ENCODE measurements at places on chromosomes 3 and 15.

DNA sequence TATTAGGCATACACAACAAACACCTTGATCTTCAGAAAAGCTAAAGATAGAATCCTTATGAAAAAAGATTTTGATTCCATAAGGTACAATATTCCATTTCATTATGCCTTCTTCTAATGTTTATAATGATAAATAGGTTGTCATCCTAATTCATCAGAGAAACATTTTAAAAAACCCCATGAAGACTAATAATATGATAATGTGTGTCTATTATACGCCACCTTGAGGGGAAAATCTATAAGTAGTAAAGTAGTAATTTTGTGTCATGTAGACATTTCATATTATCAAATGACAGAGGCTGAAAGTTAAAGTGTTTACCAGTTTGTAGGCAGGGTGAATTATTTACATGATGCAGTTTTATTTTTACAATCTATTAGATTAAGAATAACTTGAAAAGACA is 524.3 kb downstream of the GBE1 start:
- no peak for DNase-seq

DNA sequence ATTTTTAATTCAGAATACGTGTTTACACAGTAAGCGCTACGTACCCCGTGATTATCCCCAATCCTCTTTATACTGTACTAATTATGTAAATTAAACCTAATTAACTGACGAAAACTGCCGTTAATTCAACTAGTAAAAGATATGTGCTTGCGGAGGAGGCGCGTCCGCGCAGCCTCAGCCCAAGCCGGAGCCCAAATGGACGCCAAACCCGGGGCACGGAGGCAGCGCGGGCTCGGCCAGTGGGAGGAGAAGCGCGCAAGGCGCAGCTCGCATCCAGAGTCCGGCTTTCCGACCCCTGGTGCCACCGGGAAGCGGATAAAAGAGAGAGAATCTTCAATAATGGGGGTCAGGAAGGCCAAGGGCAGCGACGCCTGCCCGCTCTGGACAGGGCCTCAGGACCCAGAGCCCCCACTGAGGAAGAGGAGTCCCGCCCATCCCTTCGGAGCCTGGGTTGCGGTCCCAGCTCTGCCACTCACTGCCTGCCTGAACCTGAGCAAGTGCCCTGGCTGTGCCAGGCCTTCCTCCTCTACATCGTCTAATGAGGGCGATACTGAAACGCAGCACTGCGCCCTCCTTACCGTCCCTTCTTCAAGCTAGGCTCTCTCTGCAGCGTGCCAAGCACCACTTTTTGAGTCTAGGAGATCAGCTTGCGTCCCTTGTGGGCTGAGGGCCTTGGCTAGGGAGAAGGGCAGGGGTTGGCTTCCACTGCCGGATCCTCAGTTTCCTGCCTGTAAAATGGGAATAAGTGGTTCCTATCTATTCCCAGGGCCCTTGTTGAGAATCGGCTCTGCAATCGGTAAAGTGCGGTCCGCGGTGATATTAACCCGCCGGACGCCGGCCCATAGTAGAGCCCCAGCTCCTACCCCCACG is 5.0 kb upstream of the SKOR1 start:
- DNase-seq, result no peak

DNA sequence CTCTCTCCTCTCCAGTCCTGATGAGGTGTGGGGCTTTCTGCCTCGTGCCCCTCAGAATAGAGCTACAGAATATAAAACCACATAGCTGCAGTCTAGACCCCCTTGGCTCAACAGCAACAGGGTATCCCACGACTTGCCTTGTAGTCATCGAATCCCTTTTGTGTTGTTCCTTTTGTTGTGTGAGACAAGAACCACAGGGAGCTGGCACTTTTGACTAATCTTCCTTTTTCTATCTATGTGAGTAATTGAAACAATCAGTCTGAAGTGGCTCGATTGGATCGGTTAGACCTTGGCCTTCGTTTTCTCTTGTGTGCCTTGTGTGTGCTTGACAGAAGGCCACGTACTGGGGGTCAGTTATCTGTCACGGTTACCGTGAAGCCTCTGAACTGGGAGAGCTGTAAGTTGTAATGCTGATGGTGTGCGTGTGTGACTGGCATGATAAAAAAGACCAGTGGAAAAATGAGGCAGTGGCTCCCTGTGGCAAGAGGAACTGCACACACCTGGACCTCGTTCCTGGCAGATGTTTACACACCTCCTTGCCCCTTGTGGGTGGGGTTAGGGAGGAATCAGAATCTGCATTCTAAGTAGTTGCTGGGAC is 23.2 kb upstream of the IQCF6 start:
- DNase-seq, result no peak

- no peak for DNase-seq
These were observed 21.6 kb downstream of the ARHGAP31 start for GRCh38 chr3:119315600-119316312.

GRCh38 chr3:170128977-170129431 is 52.5 kb downstream of the PHC3 start:
- DNase-seq, result no peak

GRCh38 chr3:138609898-138610266 is 1.3 kb downstream of the FAIM start:
- no peak for DNase-seq

- DNase-seq, result no peak
These were observed 15.2 kb downstream of the TPM1 start for GRCh38 chr15:63057468-63058345.

GRCh38 chr3:160735826-160736225 is 20.2 kb upstream of the PPM1L start:
- DNase-seq, result no peak

DNA sequence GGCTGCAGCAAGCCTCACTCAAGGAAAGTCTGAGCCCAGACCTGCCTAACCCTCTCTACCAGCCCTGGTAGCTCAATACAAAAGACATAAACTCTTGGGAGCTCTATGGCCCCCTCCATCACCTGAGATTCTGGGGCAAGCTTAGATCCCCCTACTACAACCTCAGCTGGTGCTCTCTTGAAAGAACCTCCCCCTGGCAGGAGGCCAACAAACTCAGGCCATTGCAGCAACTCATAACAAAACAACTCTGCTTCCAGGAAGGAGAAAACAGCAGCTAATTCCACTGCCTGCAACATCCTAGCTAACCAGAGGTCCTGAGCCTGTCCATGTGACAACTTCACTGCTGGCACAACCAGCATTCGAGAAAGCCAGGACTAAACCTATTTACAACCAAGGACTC is 169.2 kb downstream of the ROBO1 start:
- DNase-seq, result no peak

GRCh38 chr15:42121021-42121420 is 26.7 kb upstream of the PLA2G4D start:
- no peak for DNase-seq

GRCh38 chr15:28886431-28887338 is 911 bp downstream of the APBA2 start:
- no peak for DNase-seq

DNA sequence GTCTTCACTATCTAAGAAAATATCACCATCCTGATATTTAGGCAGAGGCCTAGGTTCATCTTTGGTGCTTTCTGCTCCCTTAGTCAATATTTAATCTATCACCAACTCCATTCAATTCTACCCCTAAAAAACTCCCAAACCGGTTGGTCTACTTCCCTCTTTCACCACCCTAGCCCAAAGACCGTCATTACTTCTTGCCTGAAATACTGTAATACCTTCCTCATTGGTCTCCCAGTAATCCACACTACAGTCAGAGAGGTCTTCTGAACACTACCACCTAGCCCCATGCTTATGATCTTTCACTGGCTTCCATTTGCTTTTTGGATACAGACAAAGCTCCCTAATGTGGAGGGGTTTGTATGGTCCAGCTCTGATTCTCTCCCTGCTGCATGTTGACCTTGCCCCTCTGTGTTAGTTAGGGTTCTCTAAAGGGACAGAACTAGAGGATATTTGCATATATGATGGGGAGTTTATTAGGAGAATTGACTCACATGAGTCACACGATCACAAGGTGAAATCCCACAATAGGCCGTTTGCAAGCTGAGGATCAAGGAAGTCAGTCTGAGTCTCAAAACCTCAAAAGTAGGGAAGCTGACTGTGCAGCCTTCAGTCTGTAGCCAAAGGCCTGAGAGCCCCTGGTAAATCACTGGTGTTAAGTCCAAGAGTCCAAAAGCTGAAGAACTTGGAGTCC is 36.4 kb upstream of the ATP2C1 start:
- no peak for DNase-seq

DNA sequence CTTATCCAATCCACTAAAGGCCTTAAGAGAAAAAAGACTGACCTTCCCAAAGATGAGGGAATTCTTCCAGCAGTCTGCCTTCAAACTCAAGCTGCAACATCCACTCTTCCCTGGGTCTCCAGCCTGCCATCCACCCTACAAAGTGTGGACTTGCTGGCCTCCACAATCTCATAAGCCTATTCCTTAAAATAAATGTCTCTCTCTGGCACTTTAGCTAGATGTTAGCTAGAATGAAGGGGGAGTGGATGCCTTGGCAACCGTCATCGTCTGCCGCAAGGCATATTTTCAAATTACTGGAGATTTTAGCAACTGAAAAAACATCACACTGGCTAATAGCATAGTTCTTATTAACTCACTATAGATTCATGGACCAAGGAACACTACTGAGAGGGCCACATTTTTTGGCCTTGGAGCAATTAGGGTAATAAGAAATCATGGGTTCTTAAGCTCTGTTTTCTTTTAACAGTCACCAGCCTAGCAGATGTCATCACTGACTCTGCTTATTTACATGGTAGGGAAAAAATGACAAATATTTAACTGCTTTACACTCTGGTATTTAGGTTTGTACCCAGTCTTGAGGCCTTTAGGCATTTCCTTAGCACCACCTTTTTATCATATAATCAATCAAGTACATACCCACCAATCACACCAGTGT is 245.3 kb downstream of the MYRIP start:
- no peak for DNase-seq

- DNase-seq, result no peak
These were observed 35.9 kb upstream of the MRPS22 start for GRCh38 chr3:139307601-139308555.

GRCh38 chr3:123571264-123571972 is 13.4 kb downstream of the HACD2 start:
- DNase-seq, result no peak

- DNase-seq, result no peak
These were observed 33.6 kb downstream of the TMEM45A start for GRCh38 chr3:100525753-100526612.

DNA sequence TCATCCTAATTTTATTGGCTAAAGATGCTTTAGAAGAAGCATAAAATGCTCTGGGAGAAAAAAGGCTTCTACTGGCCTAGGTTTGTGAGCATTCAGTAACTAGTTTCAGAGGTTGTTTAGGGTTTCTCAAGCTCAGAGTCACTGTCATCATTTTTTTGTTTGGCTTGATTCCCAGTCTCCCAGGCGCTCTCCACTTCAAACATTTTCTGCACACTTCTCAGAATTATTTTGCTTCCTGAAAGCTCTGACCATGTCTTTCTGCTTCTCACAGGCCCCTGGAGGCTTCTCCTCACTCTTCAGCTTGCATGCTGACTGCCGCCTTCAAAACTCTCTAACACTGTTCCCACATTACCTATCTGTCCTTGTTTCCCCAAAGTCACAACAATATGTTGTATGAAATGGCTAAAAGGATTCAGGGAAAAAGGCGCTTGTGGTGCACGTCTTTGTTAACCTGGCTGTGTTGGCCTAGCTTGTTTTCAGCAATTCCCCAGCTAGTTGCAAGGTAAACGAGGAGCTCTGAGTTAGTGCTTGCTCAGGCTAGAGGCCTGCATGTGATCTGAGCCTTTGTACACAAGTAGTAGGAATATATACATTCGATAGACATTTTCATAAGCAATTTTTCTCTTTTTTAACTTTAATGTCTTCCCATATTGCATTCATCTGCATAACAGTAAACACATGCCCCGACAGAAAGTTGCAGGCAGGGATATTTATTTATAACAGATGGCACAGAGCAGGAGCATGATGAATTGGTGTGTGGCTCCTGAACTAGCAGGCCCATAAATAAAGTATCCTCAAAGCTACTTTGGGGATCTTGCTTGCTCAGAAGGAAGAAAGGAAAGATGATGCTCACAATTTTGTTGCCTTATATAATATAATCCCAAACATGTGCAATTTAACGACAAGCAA is 129.2 kb upstream of the DPH6 start:
- DNase-seq, result no peak

DNA sequence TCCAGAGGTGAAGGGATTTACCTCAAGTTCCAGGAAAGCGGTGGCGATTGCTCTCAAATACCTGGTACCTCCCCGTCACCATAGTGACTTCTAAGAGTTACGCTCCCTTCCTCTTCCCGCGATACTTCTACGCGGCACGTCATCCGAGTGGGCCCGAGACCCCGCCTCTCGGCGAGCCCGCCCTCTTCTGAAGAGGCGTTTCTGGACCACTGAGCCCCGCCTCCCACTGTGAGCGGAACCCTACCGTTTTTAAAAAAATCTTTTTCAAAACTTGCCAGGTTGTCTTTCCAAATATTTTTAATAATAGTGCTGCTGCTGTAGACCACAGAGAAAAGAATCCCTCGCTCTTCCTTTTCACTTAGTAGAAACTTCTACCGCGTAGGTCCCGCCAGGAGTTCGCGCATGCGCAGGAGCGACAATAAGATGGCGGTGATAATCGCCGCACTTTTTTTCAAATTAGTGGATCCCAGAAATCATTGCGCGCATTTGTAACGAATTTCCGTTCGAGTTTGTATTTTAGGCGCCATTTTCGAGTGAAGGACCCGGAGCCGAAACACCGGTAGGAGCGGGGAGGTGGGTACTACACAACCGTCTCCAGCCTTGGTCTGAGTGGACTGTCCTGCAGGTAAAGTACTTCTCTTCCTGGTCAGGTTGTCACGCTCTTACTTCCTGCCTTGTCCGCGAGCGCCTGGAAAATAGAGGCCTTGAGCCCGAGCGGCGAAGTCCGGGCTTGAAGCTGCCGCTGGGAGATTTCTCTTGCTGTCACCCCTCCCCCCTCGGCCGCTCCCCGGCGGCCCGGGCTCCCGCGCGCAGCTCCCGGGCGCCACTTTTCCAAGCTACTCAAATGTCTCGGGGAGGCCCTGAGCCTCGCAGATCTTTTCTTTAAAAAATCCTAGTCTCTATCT is at the start of the genes IFT80 and SMC4:
TSS of gene IFT80 (minus strand) at position 101 of the 905 bp plus-strand sequence. CDS start 14,625 bp downstream, outside the sequence.
TSS of gene SMC4 (plus strand) at position 526 of the 905 bp plus-strand sequence. CDS start 1,177 bp downstream, outside the sequence.
- DNase-seq, result peak; percentile 95

- DNase-seq, result no peak
These were observed 738.4 kb upstream of the ALCAM start for GRCh38 chr3:104628185-104628789.

DNA sequence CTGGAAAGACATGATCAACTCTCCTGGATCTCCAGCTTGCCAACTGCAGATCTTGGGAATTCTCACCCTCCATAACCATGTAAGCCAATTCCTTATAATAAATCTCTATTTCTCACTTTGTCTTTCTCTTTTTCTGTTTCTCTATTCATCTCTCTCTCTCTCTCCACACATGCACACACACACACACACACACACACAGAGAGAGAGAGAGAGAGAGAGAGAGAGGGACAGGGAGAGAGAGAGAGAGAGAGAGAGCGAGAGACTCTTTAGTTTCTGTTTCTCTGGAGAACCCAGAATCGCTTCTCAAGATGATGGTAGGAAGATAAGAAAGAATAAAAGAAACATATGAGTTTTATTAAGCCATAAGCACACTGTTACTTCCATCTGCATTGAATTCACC is 111.9 kb downstream of the BCHE start:
- no peak for DNase-seq

GRCh38 chr3:99332718-99333117 is 305.7 kb upstream of the COL8A1 start:
- no peak for DNase-seq
